ENCODE measurements at places on chromosomes 1 and 21.
A peak's percentile ranks its signal among the peaks of the same experiment; 100 is the strongest.

DNA sequence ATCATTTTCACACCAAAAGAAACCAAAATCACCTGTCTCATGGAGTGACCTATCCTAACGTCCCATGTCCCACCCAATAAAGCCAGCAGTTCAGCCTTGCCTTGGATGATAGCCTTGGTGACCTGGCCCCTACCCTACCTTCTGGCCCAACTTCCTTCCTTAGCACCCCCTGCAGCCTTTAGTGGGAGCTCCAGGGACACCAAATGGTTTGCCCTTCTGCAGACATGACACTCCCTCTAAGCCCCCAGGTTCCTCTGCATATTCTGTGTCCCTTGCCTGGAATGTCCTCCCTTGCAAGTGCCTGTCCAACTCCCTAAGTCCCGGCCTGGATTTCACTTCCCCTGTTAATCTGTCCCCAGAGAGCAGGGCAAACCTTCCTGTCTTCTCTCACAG is 2.2 kb downstream of the SLFNL1 start:
- no peak for DNase-seq

DNA sequence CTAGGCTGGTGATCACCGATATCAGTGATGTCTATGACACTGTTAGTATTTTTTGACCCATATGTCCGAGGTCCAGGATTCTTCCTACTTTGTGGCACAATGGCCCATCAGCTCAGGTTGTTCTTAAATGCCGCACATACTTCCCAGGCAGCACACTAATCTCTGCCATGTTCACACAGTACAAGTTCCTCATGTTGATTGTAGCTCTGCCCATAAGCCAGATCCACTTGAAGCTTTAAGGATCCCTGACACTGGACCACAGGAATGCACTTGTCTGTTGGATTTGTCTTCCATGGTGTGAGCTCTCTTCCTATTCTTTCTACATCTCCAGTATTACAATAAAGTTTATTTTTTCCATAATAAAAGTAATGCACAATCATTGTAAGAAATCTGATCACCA is 69.5 kb downstream of the DDX20 start:
- DNase-seq = no peak

DNA sequence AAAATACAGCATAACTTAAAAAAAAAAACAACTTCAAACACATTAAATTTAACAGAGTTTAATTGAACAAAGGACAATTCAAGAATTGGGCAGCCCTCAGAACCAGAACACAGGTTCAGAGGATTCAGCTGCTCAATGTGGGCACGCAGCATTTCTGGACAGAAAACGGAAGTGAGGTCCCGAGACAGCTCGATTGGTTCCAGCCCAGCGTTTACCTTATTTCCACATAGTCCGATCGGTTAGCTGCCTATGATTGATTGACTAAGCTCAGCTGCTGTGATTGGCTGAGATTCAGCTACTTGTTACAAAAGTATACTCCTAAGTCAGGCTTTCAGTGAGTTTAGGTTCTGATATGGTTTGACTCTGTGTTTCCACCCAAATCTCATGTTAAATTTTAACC is 33.3 kb downstream of the ZP4 start:
- DNase-seq = no peak

DNA sequence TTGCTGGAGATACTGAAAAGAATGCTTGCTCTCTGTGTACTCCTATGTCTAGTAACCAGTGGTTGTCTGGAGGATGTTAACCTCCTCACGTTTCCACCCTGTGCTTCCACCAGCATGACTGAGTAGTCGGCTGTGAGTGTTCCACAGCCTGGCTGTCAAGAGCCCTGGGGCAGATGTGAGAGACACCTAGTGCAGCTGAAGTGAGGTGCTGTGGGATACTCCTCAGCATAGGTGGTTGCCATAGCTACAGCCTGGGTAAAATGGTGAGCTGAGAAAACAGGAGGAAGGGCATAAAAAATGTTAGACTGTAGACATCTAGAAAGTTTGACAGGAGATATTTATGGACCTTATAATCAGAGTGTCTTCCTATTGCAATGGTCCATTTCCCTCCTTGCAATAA is 15.8 kb downstream of the IVL start:
- DNase-seq = no peak

GRCh38 chr1:151211972-151212705 is 13.8 kb downstream of the PIP5K1A start:
- no peak for DNase-seq

DNA sequence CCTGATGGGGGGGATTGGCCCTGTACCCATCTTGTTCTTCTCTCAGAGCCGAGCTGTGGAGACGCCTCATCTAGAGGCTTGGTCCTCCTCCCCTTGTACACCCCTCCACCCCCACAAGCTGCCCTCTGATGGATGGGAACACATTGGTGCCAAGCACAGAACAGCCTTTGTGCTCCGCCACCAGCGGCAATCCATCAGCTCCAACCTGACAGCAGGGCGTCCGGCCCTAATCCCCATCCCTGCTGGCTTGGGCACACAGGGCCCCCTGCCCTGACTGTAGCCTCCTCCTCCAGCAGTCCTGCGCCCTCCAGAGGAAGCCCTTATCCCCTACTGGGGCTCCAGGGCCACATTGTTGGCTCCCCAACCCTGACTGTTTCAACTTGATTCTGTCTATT is 3.8 kb upstream of the MYOG start:
- no peak for DNase-seq

DNA sequence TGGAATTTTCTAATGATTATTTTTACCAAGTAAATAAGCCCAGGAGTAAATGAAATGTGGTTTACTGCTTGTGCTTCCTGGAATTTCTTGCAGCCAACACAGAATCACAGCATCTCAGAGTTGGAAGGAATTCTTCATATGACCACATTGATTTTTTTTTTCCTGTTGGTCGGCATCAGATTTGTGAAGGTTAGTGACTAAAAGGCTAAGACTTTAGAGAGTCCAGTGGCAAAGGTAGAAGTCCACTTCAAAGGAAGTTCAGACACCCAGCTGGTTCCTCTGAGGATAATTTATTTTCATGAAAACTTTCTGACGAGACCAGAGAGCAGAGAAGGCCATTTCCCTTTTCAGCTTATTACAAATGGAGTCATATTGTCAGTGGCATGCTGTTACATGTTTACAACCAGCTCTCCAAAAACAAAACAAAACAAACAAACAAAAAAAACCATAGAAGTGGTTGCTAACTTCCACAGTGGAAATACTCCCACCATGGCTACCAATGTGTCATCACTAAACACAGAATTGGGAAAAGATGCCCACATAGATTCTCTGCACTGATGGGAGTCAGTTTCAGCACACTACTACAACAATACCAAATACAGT is 77.2 kb upstream of the CDC42BPA start:
- no peak for DNase-seq

- no peak for DNase-seq
Observed at GRCh38 chr1:154689083-154689482, 81.1 kb upstream of the ADAR start.

DNA sequence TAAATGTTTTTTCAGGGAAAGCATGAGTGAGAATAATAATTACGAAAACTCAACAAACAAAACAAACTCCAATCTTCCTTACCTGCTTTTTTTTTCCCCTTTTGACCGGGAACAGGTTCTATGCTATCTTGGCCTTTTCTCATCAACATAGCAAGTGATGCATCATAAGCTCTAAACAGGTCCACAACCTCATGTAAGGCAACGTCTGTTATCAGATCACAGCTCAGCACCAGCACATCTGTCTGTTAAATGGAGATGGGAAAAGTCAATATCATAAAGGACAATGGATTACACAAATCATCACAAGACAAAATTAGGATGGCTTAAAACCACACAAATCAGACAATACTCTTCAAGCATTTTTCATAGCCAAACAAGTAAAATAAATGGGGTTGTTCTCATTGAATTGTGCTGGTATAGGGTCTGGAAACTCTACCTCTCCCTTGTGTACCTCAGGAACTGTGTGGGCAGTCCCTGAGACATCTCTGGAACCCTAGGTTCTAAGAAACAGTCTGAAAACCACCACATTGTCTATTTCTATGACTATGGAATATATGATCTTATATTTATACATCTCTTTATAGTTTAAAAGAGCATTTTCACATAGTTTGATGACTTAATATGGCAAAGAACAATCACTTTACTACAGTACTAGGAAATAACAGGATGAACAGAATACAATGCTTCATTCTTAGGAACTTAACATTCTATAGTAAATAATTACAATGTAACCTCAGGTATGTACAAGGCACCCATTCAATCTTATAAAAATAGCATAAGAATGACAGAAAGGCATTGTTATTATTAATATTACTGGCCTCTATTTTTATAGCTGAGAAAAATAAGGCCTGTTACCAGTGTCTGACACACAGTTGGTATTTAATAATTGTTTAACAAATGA is 44.7 kb downstream of the EIF2B3 start:
- no peak for DNase-seq

DNA sequence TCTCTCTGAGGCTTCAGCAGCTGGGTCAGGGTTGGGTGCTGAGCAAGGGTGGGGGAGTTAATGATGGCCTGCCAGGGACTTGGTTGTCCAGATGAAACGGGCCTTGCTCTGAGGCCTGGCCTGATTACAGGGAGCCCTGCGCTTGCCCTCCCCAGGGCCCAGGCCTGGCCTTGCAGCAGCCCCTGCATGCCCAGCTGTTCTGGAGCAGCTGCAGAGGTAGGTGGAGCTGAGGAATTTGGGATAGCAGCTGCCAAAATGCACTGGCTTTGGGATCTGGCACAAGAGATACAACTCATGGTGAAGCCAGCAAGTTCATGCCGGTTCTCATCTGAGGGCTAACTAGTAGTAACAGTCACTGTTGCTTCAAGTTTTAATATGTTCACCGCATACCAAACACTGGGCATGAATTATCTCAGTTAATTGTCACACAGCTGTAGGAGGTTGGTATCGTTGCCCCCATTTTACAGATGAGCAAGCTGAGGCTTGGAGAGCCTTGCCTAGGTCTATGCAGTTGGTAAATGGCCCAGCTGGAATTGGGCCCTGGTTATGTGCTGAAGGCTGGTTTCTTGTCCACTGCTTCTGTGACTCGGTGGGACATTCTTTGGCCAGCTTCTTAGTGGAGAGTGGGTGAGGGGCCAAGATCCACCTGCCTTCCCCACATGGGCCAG is 7.3 kb upstream of the SERINC2 start:
- DNase-seq = no peak

- DNase-seq = no peak
Observed at GRCh38 chr1:229223498-229223897, 47.4 kb upstream of the RAB4A start.

- DNase-seq = peak; percentile 14
Observed at GRCh38 chr1:171188388-171189266, 3.5 kb downstream of the FMO2 start.

GRCh38 chr21:40841524-40842196 is 5.3 kb downstream of the DSCAM start:
- DNase-seq = peak; percentile 62

GRCh38 chr1:43554444-43554992 is 23.8 kb downstream of the PTPRF start:
- DNase-seq = no peak

DNA sequence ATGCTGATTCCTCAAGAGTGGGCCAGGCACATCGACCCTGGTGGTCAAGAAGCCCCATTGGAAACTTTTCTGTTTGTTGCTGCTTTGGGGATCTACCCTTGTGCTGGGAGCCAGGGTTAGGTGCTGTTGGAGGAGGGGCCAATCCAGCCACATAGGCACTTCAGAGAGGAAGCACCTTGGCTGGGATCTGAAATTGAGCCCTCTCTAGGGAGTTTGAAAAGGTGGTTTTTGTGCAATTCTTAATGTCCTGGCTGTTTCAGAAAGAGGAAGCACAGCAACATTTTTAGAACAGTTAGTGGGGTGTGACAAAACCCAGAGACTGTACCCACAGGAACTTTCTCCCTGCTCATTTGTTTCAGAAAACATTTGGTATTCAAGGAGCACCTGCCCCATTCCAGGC is 17.2 kb upstream of the BEND5 start:
- no peak for DNase-seq

GRCh38 chr1:46545784-46546183 is 5.7 kb downstream of the KNCN start:
- no peak for DNase-seq

DNA sequence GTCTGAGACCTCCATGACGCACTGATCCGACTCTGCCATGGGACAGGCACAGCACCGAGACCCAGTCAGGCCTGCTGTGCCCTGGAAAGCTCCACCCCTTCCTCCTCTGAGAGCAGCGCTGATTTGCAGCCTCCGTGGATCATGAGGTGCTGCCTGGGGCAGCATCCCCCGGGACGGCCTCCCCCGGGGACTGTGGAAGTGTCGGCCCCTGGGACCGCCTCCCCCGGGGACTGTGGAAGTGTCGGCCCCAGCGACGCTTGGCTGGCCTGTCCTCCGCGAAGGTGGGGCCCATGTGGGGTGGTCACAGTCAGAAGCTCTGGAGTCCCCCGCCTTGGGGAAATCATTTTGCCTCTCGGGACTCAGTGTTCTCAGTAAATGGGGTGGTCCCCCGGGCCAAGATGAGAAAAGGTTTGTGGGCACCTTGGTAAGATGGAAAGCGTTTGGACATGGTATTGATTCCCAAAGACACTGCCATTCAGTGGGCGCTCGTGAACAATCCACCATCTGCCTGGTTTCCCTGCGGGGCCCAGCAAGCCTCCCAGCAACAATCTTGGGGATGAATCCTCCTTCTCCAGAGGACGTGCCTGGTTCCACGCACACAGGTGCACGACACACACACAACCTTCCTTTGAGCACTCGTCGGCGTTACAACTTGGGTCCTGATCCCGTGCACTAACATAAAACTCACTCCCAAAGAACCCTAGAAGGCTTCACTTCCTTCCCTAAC is 3.0 kb downstream of the TFF2 start:
- DNase-seq = no peak

All from head of caudate nucleus (tissue), 42 donors.